ENCODE measurements at places on chromosomes 3 and 15.

GRCh38 chr3:156619376-156619775, 55.0 kb upstream of the TIPARP start:
- no peak for DNase-seq

GRCh38 chr15:66284271-66284670, 9.1 kb upstream of the DIS3L start:
- no peak for DNase-seq

DNA sequence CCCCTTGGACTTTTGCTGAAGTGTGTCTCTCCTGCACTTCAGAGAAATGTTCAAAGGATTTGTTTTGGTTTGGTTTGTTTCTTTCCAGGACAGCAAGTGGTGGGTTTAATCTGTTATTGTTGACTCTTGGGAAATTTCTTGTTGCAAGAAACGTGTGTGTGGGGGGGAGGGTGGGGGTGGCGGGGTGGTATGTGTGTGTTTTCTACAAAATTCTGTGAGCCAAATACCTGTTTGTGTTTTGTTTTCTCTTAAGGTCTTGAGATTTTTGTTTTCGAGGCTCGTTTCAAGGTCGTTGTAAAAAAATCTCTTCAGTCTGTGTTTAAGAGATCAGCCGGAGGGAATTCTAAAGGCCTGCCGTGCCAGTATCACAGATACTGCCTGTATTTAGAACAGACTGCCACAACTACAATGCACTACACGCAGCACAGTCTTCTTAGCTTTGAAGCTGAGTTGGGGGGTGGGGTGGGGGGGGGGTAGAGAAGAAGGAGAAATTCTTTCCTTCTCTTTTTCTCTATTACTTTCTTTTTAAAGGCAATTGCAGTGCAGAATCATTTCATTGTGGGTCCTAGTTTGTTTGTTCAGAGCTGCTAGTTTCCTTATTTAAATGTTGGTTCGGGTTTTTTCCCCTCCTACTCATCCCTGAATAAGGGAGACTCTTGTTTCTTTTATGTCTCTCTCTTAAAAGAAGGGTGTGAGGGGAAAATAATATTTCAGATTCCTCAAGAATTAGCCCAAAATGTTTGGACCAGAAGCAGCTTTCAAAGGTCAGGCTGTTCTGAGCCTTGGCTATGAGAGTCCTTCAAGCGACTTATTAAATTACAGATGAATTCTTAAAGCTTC, 1.4 kb upstream of the BCL6 start:
- DNase-seq = no peak

DNA sequence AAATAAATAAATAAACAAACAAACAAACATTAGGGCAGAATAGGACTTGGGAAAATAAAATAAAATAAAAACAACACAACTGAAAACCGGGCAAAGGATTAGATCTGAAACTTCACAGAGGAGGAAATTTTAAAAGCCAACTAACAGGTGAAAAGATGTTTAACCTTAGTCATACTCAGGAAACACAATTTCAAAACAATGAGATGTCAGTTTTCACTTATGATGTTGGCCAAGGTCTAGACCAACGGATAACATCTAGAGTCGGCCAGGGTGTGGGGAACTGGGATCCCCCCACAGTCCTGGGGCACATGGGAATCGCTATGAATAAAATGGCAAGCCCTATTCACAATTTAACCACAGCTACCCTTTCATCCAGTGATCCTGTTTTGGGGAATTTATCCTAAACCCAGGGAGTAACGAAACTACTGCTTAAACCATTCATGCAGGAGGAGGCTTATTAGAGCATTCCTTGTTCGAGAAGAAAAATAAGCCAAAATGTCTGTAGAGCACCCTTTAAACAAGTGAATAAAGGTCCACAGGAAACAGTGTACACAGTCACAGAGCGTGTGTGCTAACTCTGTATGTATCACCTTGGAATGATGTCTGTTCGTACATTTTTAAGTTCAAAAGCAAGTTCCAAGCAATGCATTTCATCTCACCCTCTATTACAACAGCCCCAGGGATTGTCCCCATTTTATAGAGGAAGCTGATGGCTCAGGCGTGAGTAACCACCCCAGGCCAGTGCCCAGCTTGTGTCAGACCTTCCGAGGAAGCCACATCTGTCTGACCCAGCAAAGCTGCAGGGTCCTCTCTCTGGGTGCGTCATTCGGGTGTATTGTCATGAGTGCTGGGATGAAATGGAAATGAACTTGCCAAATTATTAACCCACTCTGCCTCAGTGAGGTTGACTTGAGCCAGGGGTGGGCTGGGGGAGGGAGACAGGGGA, 6.3 kb upstream of the ANPEP start:
- DNase-seq = no peak

GRCh38 chr15:99228120-99228770, 21.1 kb downstream of the TTC23 start:
- no peak for DNase-seq

GRCh38 chr3:30495172-30496065, 111.0 kb upstream of the TGFBR2 start:
- no peak for DNase-seq

DNA sequence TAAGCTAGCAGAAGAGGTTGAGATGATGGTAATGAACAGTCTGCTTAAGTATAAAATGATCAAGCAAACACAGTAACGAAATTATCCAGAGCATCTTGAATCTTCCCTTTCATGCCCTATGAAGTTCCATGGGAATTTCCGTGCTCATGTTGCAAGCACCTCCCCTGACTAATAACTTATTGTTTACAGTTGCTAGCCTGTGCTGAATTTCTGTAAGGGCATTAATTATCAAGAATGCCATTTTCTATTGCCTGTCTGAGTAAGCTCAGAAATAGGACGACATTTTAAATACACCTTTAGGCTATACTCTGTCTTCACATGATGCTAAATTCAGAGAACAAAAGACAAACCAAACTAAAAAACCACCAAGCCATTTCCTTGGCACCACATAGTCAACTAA, 257.5 kb upstream of the LRTM1 start:
- DNase-seq = no peak

- DNase-seq = no peak
Observed at GRCh38 chr3:72580900-72581299, 267.3 kb downstream of the SHQ1 start.

Data from stimulated activated naive CD8-positive, alpha-beta T cell treated with anti-CD3 and anti-CD28 coated beads, Interleukin-15, Interleukin-2, amounts not matched to agents 100 U/mL and 50 U/mL, for 24 hours (primary cell).